Activated T-cell treated with anti-CD3 and anti-CD28 coated beads, Interleukin-2, amount 50 U/mL, for 24 hours (primary cell): ENCODE measurements at places on chromosomes 12 and 14.

DNA sequence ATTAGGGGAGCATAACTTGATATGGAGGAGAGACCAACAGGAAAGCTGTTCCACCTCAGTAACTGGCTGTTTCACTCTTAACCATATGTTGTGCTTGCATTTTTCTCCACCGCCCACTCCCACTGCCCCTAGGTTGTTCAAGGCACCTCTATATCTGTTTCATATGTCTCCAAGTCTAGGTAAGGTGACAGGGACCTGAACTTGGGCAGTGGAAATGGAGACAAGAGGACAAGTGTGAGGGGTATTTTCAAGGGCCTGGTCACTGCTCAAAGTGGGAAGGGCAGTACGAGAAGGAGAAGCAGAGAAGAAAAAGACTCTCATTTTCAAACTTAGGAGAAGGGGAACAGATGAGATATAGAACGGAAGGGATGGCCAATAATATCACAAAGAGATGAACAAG lies 3.1 kb downstream of the SLC38A1 start:
- DNase-seq: no peak

DNA sequence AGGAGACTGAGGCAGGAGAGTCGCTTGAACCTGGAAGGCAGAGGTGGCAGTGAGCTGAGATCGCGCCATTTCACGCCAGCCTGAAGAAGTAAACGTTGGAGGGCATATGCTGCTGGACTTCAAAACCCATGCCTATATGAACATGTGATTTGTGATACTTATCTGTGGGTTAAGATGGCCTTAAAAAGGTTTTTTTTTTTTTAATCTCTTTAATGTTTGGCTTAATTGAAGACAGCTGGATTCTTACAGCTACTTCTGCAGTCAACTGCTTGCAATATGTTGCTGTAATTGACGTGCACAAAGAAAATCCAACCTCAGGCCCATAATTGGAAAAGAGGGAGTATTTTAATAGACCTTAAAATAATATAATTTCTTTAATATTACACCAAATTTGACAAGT lies 1.5 kb upstream of the B3GNT4 start:
- no peak for DNase-seq

- no peak for DNase-seq
Measured at GRCh38 chr12:48828293-48828692, 10.0 kb downstream of the CACNB3 start.

GRCh38 chr12:7892186-7892980 lies 19.7 kb upstream of the SLC2A14 start:
- DNase-seq: no peak

- DNase-seq: no peak
Measured at GRCh38 chr14:75068294-75069120, 934 bp upstream of the ZC2HC1C start.

- no peak for DNase-seq
Measured at GRCh38 chr12:22115711-22116110, 69.7 kb downstream of the CMAS start.

- DNase-seq: peak; percentile 68
Measured at GRCh38 chr12:108568338-108569154, 6.2 kb downstream of the ISCU start.
